ENCODE measurements at places on chromosomes 2 and 18.

- no peak for DNase-seq
Observed at GRCh38 chr18:55999641-56000040, 411.6 kb upstream of the TCF4 start.

DNA sequence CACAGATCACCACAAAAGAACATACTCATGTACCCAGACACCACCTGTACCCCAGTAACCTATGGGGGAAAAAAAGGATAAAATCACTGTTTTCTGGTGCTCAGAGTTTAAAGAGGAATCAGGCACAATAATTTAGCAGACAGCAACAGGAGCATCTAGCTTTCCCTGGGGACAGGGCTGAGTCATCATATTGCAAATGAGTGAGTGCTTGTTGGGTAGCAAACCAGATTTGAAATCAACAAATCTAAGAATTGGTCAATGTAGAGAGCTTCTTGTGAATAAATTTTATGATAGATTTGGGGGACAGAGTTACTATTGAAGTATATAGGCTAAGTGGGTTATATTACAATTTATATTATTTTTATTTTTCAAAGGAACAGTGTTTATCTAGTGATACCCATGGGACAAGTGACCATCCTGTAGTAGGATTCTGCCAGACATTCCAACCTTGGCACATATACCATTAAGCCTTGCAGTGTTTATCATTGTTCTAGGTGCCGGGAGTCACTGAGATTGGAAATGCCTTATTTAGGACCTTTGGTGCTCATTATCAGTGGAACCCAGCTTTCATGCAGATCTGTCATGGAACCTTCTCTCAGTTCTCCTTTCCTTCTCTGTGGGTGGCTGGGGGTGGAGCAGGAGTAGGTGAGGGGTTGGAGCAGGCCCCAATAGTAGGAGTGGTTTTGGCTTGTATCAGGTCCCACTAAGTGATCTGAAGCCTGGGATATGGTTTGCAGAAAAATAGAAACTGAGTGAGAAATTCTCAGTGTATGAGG, 117.2 kb downstream of the CERS6 start:
- DNase-seq = no peak

DNA sequence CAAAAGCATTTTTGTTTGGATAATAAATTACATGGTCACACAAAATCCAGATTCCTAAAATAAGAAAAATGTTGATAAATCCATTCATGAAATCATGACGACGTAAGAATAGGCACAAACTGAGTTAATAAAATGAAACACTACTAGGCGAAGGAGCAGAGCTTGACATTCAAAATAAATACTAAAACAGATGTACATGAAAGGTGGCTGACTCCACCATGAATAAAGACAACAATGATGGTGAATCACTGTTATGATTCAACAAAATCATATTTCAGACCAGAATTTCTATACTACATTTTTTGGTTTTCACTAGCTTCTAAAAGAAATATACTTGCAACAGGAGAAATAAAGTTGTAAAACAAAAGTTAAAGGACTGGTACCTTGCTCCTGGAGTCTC, 122.0 kb upstream of the RNU4ATAC start:
- no peak for DNase-seq

- DNase-seq = no peak
Observed at GRCh38 chr2:20391951-20392699, 41.5 kb upstream of the PUM2 start.

GRCh38 chr18:78580835-78581339, 398.7 kb upstream of the SALL3 start:
- no peak for DNase-seq

DNA sequence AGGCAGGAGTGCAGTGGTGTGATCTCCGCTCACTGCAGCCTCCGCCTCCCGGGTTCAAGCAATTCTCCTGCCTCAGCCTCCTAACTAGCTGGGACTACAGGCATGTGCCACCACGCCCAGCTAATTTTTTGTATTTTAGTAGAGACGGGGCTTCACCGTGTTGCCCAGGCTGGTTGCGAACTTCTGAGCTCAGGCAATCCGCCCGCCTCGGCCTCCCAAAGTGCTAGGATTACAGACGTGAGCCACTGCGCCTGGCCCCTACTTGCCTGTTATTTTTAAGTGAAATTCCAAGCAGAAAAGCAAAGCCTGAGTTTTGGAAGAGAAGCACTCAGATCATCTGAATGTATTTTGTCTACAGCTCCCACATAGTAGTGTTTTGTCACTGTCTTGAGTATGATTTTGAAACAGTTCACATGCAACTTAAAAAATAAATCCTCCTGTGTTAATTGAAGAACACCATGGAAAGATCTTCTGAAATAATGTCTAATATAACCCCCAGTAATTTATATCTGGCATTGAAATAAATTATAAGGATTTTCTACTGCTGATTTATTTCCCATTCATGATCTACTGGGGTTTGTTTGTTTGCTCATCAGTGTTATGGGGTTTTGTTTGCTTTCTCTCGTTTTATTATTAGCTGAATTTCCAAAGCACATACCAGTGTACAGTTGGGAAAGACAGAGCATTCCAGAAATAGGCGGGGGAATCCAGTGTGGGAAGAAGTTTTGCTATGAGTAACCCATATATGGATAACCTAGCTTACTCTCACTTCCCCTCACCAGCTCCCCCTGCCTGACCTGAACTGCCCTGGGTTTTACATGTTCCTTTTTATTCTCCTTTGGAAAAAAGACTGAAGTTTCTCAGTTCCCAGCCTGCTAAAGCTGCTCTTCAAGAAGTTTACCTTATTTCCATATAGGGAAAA, 80.1 kb upstream of the MAP3K20 start:
- DNase-seq = no peak

DNA sequence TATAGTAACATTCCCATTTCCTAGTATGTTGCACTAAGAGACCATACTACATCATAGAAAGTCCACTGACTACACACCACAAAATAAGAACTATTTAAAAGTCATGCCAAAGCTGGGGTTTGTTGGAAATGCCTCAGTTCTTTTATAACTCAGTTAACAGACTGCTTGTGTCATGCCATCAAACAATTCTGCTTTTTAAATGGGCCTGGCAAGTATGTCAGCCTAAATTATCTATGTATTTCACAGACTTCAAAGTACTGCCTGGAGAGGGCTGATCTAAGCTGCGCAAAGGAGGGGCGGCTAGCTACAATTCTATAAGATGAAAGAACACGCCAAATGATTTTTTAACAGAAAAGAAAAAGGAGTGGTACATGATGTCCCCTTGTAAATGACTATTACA, 49.6 kb downstream of the FARSB start:
- DNase-seq = no peak

GRCh38 chr2:82494739-82495138, 1964.3 kb downstream of the SUCLG1 start:
- DNase-seq = no peak

GRCh38 chr2:112768432-112768831, 4.0 kb upstream of the CKAP2L start:
- no peak for DNase-seq

- no peak for DNase-seq
Observed at GRCh38 chr2:207465894-207466293, 63.9 kb upstream of the CREB1 start.

- no peak for DNase-seq
Observed at GRCh38 chr2:158750458-158751125, 44.5 kb upstream of the DAPL1 start.

DNA sequence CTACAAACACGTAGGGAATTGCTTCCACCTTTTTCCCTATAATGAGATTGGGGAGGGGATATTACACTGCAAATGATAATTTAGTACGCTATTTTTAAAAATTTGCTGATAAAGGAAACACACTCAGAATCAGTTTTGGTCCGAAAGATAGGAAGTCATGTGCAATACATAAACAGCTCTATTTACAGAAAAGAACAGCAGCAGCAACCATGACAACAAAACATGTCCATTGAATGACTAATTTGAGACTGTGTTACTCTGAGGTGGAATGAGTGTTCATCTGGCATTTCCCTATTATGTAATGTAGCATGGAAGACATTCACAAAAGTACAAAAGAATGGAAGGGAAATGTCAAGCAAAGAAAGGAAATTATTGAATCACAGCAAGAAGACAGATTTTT, 337.2 kb downstream of the NBAS start:
- DNase-seq = no peak

GRCh38 chr2:2597712-2598111, 266.6 kb upstream of the MYT1L start:
- DNase-seq = no peak

DNA sequence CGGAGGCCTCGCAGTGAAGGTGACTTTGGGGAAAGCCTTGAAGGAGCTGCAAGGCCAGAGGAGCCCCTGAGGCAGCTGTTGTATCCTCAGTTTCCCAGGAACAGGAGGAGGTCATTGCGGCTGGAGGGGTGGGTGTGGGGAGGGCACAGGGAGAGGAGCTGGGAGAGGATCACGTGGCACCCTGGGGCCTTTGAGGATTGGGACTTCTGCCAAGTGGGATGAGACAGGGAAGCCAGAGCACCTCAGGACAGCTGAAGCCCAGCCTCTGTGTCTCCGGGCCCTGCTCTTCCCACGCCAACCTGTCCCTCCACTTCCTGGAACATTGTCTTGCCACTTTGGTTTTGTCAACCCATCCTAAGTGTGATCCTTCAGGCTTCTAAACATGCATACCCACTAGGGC, 19.4 kb upstream of the RRM2 start:
- peak; percentile 38 for DNase-seq

DNA sequence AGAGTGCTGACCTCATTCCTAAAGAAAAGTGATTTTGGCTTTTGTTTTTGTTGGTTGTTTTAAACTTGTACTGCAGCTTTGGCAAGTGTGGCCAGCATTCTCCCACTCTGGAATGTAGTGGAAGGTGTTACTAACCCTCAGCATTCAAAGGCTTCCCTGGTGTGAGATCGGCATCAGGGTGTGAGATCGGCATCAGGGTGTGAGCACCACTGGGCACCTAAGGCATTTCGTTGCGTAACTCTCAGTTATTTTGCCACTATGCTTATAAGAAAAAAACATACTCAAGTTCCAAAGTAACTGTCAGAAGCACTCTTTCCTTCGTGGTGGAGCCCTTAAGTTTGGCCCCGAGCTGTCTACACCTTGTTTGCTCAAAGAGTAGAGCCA, 1.7 kb downstream of the CYBRD1 start:
- DNase-seq = no peak

DNA sequence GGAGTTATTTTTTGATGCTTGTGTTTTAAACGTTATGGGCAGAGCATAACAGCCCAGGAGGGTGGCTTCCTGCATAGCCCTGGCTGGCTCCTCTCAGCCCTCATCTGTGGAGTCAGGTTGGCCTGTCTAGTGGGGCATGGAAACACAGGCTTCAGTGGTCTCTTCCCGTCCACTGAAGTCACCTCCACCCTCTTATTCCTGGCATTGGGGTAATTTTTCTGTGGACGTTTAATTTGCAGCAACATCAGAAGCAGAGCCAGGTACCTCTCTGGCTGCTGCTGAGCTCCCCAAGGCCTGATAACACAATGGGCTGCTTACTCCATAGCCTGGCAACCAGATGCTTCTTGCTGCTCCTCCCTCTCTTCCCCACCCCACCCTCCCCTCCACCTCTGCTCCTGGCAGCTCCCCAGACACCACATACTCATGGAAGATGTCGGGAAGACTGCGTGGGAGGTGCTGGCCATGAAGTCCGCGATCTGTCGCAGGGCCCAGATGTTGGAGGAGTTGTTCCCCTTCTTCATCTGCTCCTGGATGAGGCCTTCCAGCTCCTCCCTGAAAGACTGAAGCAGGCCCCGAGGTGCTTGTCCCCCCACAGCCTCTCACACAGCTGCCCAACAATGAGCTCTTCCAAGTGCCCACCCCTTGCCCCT, 64.0 kb downstream of the ADD2 start:
- no peak for DNase-seq

GRCh38 chr2:85819811-85820510, 66.2 kb downstream of the ATOH8 start:
- no peak for DNase-seq
